ENCODE measurements at places on chromosomes 12 and 14.

DNA sequence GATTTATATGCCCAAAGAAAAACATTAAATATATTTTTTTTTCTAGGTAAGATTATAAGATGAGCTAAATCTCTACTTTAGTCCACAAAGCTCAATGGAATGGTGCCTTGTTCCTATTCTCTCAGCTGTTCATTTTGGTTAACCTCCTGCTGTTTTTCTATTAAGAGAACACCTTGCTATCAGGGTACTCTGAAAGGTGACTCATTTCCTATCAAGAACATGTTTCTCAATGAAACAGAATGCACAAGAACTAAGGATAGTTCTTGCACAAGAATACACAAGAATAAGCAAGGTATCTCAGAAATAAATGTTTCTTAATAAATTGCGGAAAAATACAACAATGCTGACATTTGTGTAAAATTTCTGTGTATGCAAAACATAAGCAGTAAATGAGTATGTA lies 14.1 kb downstream of the ABCD2 start:
- no peak for DNase-seq

DNA sequence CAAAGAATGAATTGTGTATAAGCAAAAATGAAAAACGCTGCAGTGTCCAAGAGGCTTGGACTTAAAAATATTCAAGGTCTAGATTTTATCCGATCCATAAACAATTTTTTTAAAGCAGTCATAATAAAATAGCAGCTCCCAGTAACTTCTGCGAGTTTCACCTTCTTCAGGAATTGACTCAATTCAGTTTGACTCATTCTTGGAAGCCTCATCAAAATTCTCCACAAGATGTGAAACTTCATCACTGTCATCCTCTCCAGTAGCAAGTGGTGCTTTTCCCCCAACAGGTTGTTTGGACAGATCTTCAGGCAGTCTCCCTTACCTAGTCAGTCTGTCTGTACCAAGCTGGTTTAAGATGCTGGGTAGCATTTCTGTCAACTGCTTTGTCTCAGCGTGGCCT lies 93.5 kb upstream of the FOXG1 start:
- DNase-seq = no peak

DNA sequence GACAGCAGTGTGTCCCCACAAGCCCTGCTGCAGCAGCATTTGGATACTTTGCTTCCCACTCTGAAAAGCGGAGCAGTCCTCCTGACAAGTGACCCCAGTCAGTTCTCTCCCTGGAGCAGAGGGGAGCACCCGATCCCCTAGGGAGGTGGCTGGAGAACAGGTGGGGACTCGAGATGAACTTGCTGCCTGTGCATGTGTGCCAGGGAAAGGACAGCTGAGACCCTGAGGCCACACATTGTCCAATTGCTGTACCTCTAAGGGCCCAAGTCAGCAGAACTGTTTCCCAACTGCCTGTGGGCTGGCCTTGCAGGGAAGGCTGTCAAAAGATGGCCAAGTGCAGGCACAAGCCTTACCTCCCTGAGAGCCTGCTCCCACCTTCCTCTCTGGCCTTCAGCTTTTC lies 55.1 kb downstream of the IFT43 start:
- no peak for DNase-seq

GRCh38 chr14:64773046-64773445 lies 68.8 kb downstream of the PLEKHG3 start:
- DNase-seq = no peak

Measured in germinal center (tissue), 1 donor.